ENCODE measurements at places on chromosomes 12 and 14.

DNA sequence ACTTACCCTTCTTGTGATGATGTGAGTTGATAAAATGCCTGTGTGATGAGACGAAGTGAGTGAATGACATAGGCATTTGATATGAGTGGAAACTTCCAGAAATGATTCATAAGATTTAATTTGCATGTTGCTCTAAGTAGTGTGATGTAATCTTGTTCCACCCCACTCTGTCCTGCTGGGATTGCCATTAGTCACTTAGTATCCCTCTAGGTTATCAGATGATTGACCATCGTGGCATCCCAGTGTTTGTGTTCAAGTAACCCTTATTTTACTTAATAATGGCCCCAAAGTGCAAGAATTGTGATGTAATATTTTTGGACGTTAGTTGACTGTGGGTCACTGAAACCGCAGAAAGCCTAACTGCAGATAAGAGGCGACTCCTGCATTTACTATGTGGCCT lies 214.4 kb upstream of the DIO2 start:
- DNase-seq: peak; percentile 98

GRCh38 chr14:24952851-24953666 lies 96.9 kb downstream of the STXBP6 start:
- no peak for DNase-seq

DNA sequence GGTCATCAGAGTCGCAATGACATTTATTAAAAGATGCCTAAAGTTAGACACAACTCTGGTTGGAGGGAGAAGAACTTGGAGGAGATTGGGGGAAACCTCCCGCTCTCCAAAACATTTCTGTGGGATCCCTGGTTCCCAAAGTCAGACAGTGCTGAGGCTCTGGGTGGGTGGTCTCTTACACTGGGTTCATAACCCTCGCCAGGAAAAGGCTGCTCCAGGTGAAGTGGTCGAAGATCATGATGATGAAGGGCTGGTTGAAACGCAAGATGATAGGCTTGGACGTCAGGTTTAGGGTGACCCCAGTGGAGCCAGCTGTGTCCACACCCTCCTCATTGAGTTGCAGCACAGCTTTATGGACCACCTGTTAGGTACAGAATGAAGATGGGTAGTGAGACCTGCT lies 11.2 kb upstream of the SERPINA10 start:
- no peak for DNase-seq

- no peak for DNase-seq
These were observed 84.8 kb downstream of the PLBD1 start for GRCh38 chr12:14482886-14483285.

DNA sequence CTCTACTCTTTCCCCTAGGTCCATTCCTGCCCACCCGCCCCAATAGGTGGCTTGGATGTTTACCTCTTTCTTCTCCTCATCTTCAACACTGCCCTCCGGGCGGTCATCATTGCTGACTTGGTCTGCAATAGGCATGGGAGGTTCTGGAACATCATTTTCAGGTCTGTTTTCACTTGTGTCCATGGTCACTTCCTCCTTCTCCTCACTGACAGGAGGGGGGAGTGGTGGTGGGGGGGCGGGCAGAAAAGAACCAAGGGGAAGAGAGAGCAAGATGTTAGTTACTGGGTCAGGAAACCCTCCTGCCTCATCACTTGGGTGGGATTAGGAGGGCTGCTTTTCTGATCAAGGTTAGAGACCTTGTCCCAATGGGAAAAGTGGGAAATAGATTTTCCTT lies 12.1 kb upstream of the CDH24 start:
- no peak for DNase-seq

DNA sequence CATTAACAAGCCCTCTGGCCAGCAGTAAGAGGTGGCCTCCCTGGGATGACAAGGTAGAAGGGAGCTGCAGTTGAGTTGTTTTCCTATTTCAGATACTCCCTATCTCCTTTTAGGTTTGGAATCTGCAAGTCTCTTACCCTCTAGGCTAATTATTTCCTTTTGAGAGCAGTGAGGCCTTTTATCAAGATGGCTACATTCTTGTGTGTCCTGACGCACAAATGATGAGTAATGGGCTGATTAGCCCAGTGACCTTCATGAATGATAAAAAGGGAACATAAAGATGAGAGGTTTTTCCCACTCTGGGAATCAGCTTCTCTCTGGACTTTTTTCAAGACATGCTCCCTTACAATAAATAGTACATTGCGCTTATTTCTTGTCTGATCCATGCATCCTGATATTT lies 22.9 kb downstream of the DYRK2 start:
- DNase-seq: peak; percentile 86

DNA sequence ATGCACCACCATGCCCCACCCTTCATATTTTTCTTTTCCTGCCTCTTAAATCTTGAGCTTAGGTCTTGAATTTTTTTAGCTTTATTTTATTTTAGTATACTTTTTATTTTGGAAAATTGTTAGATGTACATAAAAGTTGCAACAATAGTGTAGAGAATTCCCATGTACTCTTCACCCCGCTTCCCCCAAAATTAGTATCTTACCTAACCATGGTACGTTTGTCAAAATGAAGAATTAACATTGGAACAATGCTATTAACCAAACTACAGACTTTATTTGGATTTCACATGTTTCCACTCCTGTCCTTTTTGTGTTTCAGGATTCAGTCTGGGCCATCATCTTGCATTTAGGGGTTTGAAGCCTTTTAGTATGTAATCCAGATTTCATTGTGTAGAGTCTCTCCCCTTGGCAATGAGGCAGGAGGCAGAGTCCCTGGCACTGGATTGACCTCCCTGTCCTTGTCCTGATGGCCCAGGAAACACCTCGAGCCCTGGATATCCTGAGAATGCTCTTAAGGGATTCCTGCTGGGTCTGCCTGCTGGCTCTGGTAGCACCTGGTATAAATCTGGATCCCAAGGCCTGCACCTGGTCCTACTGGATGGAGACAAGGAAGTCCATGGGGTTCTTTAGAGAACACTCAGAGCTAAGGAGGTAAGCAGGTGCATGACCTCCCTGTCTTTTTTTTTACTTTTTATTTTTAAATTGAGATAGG lies 19.9 kb upstream of the CTDSP2 start:
- DNase-seq: no peak

DNA sequence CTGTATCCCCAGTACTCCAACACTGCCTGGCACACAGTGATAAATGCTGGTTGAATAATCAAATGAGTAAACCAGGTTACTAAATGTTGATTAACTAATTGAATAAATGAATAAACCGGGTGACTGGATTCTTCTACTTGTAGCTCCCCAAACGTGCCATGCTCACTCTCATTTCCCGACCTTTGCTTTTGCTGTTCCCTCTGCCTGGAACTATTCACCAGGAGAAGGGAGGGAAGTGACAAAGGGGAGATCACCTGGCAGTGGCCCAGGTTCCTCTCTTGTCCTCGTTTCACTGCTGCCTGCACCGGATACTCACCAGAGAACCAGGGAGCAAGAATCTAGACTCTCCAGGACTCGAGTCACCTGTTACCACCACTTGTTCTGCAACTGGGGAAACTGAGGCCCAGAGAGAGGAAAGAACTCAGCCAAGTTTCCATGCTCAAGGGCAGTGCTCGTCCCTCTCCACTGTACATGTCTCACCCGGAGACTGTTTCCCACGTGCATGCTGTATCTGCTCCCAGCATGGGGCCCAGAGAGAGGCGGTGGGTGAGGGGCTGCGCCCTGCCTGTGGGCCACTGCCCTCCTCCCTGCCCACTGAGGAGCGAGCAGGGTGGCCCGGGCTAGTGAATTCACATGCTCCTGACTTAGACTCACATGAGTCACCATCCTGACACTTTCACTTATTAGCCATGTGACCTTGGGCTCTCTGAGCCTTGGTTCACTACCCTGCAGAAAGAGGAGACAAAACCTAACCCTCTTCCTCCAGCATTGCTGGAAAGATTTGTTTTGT lies 17.7 kb upstream of the POP5 start:
- peak; percentile 36 for DNase-seq

- no peak for DNase-seq
These were observed 560.4 kb upstream of the FLRT2 start for GRCh38 chr14:84969501-84969900.

DNA sequence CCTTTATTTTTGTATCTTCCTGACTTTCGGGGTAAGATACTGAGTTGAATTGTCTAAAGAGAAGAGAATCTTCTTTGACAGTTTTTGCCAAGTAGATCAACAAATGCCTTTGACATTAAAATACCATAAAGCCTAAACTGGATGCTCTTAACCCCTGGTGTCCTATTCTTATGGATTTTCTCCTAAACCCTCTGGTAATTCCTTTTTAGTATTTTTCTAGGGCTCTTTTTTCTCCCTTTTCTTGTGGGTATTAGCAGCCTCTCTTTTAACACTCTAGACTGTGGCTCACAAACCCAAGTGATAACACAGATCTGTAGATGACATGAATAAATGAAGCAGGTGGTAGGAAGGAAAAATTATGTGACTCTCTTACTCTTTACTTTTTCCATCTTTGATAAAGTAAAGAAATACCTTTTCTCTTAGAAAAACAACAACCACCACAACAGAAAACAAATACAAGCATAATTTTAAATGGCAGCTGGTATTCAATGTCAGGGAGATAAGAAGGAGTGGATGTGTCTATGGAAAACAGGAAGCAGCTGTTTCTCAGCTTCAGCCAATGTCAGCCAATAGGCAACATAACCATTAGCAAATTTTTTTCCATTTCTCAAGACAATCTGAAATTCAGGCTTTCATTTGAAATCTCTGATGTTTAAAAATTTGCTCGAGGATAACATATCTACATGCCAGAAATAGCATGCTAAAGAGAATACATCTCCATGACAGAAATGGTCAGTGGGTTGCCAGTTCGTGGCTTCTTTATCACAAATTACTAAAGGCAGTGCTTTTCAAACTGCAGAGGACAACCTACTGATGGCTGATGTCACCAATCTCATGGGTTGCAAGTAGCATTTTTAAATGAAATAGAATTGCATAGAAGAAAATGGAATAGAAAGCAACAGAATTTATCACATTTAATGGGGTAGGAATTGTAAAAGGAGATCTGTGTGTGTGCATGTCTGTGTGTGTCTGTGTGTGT lies 123.1 kb upstream of the KRR1 start:
- no peak for DNase-seq

DNA sequence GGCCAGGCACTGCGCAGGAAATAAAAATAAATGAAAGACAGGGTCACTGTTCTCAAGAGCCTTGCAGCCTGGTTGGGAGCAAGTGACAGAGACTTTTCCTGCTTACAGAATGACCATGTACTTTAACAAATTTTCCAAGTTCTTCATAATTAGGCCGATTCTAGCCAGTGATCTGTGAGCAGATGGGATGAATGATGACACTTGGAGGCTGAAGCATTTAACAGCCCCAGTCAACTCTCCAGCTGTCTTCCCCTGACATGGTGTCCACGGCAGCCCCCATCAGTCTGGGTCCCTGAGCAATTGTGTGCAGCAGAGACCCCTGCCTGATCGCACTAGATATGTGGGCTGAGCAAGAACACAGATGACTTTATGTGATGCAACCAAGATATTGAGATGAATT lies 198.8 kb downstream of the NTF3 start:
- no peak for DNase-seq

- DNase-seq: no peak
These were observed 2.1 kb downstream of the KRT83 start for GRCh38 chr12:52319097-52319496.

DNA sequence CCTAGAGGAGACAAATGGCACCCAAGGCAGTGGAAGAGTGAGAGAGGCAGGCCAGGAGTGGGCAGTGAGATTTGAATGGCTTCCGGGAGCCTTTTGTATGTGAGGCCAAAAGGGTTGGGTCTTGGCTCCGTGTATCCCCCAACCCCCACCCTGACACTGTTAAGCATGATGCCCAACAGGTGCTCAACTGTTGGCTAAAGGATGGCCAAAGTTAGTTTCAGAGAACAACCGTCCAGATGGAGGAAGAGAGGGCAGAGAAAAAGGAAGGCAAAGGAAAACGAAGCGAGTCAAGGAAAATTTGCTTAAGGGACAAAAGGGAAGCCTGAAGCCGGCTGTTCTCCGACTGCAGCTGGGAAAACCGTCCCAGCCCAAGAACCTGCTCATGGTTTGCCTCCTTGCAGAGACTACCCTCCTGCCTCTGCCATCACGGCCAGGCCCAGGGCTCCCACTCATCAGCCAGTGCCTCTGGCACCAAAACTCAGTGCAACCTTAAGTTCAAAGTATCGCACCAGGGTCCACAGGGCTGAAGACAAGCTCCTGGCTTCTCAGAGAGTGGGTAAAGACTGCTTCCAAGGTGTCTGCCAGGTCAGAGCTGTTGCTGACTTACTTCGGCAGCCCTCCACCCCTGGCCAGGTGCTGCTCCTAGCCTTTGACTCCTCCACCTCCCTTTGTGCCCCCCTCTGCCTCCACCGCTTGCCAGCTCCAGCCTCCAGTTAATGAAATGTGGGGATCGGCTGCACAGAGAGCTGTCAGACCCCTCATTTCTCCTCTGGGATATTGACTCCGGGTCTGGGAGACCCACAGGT lies 4.2 kb upstream of the C1QL4 start:
- no peak for DNase-seq

DNA sequence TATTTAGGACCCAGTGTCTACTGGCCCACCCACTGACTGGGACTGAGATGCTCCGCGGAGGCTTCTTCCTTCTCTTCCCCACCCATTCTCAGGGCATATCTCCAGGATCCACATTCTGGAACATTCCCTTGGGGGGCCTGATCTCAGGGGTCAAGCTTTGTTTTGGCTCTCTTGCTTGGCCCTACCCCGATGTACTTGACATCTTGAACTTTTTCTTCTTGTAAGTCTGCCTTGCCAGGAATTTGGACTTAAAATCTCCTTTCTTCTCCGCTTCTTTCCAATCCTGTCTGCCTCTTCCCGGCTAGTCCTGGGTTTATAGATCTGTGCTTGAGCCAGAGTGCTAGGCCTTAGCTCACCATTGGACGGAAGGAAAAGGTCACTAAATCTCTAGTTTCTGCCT lies 22.1 kb downstream of the DACT1 start:
- DNase-seq: no peak

DNA sequence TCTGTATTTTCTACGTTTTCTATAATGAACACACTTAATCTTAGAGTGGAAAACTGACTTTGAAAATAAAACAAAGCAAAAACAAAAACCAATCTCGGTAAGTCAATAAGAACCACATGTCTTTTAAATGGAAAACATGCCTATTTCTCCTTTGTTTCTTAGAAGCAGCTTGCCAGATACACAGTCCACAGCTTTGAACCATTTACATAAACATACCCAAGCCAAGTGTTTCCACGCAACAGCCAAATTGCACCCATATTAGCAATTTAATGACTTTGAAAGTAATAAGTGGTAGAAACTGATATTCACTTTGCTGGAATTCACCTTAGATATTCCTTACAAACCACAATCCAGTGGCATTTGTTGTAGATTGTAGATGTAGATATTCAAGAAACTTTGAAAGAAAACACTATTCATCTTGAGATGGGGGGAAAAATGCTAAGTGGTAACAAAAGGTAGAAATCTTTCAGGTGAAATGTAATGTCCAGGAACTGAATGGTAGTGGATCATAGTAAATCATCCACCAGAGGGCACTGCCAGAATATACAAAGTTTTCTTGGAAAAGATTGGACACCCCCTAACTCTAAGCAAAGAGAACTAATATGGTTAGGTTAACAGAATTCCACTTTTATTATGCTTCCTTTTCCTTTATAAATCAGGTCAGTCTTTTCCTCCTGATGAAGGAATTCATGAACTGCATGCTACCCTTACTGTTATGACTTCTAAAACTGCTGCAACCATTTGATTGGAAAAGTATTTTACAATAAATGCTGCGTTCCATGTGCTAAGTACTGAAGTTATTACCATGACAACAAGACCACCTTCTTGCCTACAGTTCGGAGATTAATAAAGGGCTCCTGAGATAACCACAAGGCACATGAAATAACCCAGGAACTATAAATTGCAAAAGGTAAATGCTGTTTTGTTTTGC lies 69.8 kb downstream of the RERG start:
- DNase-seq: peak; percentile 38

- no peak for DNase-seq
These were observed 107.1 kb downstream of the GPR135 start for GRCh38 chr14:59358102-59358501.

Measured in brain microvascular endothelial cell (primary cell).